Posterior vena cava (tissue), 2 donors: ENCODE measurements at places on chromosomes 16 and 17. TPM values are rescaled to one million over a fixed set of nuclear protein-coding genes. Genes with fewer than 3 reads are reported as not detected.

DNA sequence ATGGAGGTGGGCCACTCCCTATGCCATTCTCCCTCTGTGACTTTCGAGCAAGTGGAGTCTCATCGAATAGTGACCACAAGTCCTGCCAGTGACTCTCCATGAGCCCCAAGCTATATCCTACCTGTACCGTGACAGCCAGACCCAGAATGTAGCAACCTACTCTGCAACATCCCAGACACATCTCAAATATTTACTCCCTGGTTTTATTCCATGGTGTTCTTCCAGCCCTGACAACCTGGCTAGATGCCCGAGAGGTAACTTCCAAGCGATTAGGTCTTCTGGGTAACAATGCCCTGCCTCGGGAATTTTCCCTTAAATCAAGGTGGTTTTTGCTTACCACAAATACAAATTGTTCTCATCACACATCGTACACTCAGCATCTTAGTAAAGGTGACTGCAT, 211.7 kb downstream of the ZFHX3 start:
- no peak for DNase-seq

DNA sequence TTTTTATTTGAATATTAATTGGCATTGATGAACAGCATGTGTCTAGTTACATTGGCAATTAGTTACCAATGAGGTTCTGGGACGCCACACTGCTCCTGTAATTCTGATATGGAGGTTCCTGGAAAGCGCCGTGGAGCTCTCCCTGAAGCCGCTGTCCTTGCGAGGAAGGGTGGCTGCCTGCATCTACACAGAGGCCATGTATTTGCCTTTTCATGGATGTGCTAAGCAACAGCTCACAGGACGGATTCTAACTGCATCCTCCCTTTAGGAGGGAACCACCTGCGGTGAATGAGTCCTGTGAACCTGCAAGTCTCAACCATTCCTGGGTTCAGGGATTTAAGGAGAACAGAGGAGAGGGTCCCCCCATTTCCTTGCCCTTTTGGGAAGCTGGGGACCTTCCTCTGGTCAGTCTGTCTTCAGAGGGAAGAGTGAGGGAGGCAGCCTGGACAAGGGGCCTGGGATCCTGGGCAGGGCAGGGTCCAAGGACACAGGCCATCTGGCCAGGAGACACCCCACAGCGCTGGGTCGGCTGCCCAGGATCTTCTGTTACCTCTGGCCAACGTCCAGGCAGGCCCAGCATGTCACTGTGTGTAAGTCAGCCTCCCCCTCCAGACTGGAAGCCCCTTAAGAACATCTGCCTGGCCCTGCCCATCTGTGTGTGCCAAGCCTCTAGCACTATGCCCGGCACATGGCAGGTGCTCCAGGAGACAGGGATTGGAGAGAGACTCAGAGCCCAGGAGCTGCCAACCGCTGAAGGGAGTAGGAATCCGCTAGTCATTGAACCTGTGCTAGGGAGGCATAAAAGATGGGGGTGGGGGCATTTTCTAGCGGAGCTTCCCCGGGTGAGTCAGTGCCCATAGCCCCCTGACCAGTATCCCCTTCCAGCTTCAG, 314.1 kb upstream of the TNRC6C start:
- DNase-seq = peak; percentile 44

C16orf96 gene
- total RNA-seq = 0.09 TPM

P2RX5 gene
- 2.0 TPM for total RNA-seq

GRCh38 chr16:68313116-68313515, 2.3 kb downstream of the PRMT7 start:
- no peak for DNase-seq
